ENCODE measurements at places on chromosomes 11 and 22.

DNA sequence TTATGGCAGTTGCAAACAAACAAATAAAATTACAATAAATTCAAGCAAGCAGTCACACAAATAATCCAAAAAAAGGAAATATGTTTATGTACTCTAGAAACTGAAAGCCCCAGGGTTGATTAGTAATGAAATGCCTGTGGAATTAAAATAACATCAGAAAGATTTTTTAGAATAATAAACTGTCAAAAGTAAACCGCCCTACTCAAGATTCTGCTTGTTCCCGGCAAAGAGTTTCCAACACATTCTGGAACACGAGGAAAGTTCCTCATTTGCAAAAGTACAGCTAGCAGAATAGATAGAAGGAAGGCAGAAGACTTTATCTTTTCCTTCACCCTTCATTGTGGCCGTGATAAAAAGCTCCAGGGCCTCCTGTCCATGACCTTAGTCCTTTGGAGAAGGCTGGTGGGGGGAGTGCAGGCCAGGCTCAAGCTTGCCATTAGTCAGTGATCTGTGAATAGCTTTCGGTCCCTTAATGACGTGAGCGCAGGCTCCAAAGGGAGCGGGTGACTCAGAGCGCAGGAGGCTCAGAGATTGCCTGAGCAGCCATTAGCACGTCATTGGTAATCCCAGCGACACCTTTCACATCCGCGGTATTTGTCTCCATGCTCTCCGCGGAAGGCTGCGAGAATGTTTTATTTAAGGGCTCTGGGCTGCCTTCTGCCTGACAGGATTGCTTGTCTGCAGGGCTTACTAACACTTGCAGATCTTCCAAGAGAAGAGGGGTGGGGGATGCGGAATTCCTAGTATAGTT, 458.3 kb downstream of the METTL15 start:
- peak; percentile 66 for DNase-seq

DNA sequence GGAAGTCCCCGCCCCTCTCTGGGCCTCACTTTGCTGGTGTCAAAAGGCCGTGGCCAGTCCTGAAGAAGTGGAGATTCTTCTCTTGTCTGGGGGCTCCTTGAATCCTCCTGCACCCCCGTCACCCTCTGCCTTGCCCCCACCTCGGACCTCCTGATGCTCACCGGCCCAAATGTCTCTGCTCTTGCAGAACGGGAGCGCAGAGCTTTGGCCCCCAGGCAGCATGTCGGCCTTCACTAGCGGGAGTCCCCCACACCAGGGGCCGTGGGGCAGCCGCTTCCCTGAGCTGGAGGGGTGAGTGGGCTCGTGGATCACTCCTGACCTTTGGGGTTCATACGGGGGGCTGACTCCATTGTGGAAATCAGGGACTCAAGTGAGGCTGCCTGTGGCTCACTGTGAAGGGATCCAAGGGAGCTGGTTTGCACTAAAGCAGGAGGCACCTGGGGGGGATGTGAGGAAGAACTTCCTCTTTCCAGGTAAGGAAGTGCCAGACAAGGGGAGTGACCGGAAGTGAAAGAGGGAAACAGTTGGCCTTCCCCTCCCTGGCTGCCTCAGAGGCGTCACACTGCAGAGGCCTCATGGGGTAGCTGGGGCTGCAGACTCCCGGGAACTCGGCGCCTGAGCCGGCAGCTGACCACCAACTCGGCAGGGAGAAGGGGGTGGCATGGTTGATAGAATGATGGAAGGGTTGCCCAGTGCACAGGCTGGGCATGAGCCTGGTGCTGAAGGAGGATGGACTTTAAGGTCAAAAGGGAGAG, 23.1 kb downstream of the CSF2RB start:
- no peak for DNase-seq

DNA sequence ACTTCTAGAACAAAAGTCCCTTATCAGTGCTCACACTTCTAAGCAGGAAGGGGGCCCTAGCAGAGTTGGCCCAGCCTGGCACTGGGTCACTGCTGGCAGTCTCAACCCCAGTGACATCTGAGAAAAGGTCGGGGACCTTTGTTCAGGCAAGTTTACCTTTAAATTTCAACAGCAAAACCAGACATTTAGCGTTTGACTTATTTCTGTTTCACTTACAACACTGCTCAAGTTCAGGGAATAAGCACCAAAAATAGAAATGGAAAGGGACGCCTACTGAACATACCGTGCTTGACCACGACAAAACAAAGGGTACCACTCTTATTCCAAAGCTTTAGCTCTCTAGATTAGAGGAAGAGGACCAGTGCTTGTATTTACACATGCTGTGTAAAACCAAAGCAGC, 26.2 kb downstream of the PITPNB start:
- DNase-seq, result no peak

GRCh38 chr11:326842-327580, 6.4 kb upstream of the IFITM3 start:
- DNase-seq, result peak; percentile 69

- DNase-seq, result no peak
Measured at GRCh38 chr11:74072721-74073120, 63.8 kb upstream of the UCP3 start.

- no peak for DNase-seq
Measured at GRCh38 chr22:24585927-24586546, 6.8 kb downstream of the LRRC75B start.

GRCh38 chr11:91872243-91872642, 352.4 kb upstream of the FAT3 start:
- DNase-seq, result no peak

DNA sequence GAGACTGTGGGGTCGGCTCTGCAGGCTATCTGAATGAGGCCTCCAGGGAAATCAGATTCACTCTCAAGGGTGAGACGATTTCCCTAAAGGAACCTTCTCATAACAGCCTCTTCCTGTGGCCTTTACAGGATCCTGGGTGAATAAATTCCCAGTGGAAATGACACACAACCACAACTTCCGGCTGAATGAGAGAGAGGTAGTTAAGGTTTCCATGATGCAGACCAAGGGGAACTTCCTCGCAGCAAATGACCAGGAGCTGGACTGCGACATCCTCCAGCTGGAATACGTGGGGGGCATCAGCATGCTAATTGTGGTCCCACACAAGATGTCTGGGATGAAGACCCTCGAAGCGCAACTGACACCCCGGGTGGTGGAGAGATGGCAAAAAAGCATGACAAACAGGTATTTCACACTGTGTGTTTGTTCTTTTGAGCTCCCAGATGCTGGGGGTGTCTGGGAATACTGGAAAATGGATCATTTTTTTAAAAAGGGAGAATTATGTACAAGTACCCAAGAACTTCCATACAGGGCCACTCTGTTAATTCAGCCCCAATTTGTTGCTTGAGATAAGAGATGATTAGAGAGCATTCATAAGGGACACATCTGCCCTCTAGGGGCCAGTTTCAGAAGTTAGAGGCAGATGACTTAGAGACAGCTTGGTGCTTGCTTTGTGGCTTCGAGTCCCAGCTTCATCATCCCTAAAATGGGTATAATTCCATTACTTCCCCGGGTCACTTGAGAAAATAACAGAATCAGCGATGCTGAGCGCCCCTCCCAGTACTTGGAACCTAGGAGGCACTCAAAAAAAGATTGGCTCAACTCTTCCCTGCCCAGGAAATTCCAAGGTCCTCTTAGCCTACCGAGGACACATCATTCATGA, 10.2 kb downstream of the SERPIND1 start:
- DNase-seq, result no peak

DNA sequence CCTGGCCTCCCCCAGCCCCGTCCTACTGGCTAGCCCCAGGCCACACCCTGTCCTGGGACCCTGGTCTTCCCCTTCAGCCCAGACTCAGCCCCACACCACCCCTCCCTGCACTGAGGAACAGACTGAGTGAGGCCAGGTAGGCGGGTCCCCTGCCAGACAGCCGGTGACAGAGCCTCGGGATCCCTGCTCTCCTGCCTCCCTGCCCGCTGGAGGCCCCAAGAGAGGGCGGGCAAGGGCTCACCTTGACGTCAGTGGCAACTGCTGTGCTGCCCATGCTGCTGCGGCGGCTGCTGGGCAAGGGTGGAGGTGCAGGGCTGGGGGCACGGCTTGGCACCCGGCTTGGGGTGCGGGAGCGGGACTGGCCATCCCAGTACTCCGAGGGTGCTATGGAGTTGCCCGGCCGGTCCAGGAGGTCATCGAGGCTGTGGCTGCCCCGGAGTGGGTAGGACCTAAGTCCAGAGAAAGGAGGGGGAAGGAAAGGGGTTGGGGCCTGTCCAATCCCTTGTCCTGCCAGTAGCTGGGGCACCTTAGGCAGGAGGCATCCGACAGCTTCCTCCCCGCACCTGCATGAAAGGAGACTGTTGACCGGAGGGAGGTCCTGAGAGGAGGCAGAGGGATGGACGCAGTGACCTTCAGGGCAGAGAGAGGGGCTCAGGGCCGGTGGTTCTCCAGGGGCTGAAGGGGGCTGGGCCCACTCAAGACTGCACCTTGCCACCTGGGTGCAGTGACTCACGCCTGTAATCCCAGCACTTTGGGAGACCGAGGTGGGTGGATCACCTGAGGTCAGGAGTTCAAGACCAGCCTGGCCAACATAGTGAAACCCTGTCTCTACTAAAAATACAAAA, 2.2 kb upstream of the SLC16A8 start:
- DNase-seq, result no peak

DNA sequence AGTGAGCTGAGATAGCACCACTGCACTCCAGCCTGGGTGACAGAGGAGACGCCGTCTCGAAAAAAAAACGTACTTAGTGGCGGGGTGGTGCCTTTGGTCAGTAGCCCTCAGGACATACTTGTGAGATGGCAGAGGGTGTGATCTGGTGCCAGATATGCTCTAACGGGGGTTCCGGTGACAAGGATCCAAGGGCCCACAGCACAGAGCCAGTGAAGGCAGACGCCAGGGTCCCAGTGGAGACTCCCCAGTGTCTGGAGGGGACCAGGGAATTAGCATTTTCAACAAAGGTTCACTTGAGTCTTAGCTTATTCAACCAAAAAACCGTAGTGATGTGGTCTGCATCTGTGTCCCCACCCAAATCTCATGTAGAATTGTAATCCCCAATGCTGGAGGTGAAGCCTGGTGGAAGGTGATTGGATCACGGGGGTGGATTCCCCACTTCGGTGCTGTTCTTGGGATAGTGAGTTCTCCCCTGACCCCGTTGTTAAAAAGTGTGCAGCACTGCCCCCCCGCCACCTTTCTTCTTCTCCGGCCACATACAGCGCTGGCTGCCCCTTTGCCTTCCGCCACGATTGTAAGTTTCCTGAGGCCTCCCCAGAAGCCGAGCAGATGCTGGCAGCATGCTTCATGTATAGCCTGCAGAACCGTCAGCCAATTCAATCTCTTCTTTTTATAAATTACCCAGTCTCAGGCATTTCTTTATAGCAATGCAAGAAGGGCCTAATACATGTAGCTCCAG, 26.6 kb upstream of the OSBPL5 start:
- DNase-seq, result no peak

GRCh38 chr22:44279069-44279360, 33.7 kb downstream of the SHISAL1 start:
- no peak for DNase-seq

DNA sequence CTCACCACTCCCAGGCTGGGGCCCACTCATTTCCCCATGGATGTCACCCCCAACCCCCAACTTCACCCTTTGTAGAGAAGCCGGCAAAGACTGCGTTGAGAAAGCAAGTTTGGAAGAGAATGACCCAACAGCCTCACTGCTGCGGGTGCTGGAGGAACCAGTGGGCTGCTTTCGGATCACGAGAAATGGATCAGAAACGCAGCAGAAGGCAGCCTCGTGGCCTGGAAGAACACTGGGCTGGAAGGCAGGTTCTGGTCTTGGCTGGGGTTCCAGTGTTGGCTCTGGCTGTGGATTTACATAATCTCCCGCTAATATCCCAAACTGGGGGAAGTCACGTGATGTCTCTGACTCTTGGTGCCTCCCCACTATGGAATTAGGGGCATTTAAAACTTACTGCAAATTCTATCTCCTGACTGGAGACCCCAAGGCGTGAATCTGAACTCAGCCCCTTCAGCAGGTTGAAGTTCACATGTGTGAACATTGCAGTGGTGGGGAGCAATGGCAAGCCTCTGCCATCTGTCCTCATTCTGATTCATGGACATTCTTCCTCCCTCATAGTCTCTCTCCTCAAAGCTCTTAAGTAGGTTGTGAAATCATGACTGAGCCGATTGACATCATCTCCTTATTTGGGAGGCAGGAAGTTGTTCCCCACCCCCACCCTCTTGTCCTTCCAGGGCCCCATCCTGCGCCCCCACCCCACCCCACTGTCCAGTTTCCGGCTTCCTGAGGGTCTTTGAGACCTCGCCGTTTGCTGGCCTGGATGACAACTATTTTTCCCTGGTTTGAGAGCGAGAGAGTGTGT, 37.0 kb upstream of the TIMP3 start:
- DNase-seq, result no peak

DNA sequence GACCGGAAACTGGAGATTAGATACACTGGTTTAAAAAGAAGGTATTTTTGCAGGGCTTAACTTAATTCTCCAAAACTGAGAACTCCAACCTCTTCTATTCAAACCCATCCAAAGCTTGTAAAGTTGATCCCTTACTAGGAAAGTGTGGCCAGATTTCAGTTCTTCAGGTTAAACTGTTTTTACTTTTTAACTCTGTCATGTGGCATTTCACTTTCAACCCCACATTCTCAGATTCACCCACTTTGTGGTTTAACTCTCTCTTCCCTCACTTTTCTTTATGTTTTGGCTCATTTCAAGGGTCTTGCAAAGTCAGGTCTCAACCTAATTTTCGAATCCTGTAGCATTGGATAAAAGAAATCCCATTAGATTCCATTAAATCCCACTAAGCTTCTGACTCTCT, 75.4 kb downstream of the MPPED2 start:
- DNase-seq, result no peak

DNA sequence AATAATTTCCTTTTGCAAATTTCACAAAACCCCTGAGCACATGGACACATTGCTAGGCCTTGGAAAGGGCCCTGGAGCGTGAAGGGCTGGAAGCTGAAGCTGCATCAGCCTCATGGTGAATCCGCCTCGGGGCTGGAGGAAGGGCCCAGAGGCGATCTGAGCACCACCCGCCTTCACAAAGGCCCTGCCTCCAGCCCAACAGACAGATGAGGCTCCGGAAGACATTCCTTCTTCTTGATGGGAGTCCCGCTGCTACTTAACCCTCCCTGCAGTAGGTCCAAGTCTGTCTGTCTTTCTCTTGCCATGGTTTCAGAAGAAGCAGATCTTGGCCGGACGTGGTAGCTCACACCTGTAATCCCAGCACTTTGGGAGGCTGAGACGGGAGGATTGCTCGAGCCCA, 16.5 kb downstream of the ARRB1 start:
- DNase-seq, result no peak

- DNase-seq, result no peak
Measured at GRCh38 chr22:37636186-37636948, 3.1 kb upstream of the SH3BP1 start.
